ENCODE measurements at places on chromosomes 3 and 15.

- no peak for DNase-seq
These were observed 114.1 kb downstream of the DCLK3 start for GRCh38 chr3:36650271-36650671.

GRCh38 chr15:98375513-98376340, 272.6 kb upstream of the IGF1R start:
- no peak for DNase-seq

DNA sequence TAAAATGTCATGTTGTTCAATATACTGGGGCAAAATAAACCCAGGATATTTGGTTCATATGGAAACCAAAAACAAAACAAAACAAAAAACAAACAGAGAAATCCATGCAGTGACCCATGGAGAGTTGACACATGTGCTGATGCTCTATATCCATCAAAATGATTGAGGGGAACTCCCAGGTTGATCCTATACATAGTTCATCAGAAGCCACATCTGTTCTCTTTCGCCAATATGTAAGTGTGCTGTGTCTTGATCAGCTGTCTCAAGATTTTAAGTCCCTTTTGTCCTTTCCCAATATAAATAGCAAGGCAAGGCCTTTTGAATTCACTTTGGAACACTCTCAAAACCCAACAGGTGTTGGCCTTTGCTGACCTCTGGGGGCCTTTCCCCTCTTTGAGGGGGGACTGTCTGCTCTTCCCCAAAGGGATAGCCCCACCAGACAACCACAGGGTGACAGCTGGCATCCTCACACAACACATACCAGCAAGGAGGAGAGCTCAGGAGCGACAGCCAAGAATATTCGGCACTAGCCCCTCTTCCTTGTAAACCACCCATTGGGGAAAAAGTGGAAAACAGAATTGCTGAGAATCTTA, 209.4 kb upstream of the CD96 start:
- no peak for DNase-seq

DNA sequence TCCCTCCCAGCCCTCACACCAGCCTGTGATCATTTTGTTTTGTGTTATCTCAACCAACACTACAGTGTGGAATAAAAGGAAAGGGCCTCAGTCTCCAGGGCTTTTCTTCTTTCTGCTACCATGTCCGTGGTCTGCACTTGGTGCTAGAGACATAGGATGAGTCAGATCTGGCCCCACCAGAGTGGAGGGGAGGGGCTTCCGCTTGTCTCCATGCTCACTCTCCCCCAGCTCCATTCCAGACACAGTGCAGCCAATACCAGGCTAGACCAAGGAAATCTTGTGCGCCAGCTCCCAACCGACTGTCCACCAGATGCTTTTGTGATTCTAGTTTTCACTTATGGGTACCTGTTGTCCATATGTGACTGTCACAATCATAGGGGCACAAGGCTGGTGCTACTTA, 51.9 kb upstream of the TMEM115 start:
- DNase-seq, result no peak

- no peak for DNase-seq
These were observed 597.2 kb upstream of the ADAMTS9 start for GRCh38 chr3:65284961-65285360.

DNA sequence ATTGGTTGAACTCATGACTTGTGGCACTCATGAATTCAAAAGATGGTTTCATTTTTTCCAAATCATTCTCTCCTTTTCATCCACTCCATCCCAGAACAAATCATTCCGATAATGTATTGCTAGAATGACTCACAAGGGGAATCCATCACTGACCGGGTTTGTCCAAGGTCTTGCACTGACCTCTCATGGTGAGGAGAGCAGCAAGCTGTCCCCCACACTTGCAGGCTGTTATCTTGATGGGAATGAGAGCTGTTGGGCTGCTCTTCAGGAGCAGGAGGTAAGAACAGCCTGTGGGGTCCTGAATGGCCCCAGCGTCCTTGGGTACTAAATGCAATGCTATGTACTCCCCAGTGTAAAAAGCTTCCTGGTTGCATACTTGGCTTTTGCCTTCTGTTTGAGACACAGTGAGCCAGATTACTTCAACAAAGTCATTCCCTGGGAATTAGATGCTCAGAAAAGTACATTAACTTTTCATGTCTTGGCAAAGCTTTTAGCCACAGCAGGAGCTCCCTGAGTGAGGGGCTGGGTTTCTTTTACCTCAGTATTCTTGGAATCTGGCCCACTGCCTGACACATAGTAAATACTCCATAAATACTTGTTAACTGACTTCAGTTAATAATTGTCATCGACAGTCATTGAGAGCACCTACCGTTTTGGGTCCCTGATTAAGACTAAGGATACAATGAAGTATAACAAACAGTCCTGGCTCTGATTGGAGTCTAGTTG, 24.1 kb downstream of the CCNL1 start:
- DNase-seq, result no peak

- DNase-seq, result no peak
These were observed 2.0 kb downstream of the ACAN start for GRCh38 chr15:88805031-88805780.
